Activated CD8-positive, alpha-beta T cell treated with anti-CD3 and anti-CD28 coated beads for 36 hours (primary cell): ENCODE measurements at places on chromosomes 3 and 15. TPM values are rescaled to one million over a fixed set of nuclear protein-coding genes. Genes with fewer than 3 reads are reported as not detected.
A peak's percentile ranks its signal among the peaks of the same experiment; 100 is the strongest.

DNA sequence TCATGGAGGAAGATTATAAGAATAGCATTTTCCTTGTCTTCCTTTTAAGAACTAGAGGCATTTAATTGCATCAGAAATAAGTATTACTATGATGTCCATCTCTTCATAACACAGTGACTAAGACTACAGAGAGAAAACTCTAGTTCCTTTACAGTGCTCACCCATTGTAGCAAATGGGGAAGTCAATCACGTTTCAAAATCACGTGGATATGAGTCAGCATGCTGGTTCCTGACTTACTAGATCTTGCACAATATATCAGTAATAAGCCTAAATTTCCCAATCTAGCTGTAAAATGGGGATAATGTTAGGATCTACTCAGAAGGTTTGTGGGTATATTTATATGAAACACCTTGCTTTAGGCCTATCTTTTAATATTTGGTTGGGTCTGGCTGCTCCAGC, 254.8 kb upstream of the EOMES start:
- no peak overlapping the region for H3K27ac ChIP-seq
- H3K4me1 ChIP-seq, result peaks cover 8% of the 10 kb centered on the region
- H3K36me3 ChIP-seq, result no peaks in the 10 kb centered on the region

DNA sequence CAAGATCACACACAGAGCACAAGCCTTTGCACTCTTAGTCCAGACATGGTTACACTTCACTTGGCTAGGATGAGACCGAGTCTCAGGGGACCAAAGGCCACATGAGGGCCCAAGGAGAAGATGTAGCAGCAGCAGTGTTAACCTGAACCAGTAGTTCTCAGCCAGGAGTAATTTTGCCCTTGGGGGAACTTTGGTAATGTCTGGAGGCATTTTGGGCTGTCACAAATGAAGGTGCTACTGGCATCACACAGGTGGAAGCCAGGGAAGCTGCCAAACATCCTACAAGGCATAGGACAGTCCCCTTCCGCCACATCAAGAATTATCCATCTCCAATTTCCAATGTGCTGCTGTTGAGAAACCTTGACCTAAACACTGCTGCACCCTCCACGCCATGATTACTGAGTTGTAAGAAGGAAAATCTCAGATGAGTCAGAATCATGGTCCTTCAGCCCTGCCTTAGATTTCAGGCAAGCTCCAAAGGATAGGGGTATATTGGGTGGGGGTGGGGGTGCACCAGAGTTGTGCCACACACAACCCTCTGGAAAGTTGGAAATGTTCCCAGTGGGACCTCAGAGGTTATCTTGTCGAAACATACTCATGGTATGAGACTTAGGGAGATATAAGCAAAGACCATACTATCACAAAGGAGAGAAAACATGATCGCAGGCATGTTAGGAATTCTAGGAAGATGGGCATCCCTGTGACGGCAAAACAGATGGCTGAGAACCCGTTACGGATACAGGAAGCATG, 36.2 kb downstream of the SEMA5B start:
- no peak for DNase-seq
- peaks cover 13% of the 10 kb centered on the region for H3K27me3 ChIP-seq
- no peaks in the 10 kb centered on the region for H3K4me1 ChIP-seq

DNA sequence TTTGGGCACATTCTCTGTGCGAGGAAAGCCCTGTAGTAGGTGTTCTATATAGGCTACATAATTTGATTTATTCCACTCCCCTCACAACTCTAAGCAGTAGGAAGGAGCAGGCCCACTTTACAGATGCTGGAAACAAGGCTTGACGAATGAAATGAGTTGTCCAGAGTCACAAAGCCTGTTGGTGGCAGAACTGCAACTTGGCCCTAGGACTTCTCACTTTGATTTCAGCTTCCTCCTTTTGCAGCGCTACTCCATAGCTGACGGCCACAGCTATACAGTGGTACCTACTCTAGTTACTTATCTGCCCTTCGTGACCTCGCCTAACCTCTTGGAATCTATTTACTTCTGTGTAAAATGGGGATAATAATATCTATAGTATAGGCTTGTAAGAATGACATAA, 2.5 kb upstream of the IRAK2 start:
- no peaks in the 10 kb centered on the region for H3K36me3 ChIP-seq
- no peak overlapping the region for H3K4me3 ChIP-seq
- DNase-seq, result no peak
- no peak overlapping the region for H3K27ac ChIP-seq

- H3K36me3 ChIP-seq, result no peaks in the 10 kb centered on the region
- no peak overlapping the region for H3K27ac ChIP-seq
- H3K4me1 ChIP-seq, result peaks cover 4% of the 10 kb centered on the region
Measured at GRCh38 chr3:107271787-107272387, 105.4 kb upstream of the CCDC54 start.

GRCh38 chr3:140573011-140573410, 104.9 kb upstream of the TRIM42 start:
- H3K4me1 ChIP-seq, result no peaks in the 10 kb centered on the region
- no peak overlapping the region for H3K27ac ChIP-seq
- H3K4me3 ChIP-seq, result no peak overlapping the region
- peaks cover 2% of the 10 kb centered on the region for H3K27me3 ChIP-seq
- H3K36me3 ChIP-seq, result no peaks in the 10 kb centered on the region

DNA sequence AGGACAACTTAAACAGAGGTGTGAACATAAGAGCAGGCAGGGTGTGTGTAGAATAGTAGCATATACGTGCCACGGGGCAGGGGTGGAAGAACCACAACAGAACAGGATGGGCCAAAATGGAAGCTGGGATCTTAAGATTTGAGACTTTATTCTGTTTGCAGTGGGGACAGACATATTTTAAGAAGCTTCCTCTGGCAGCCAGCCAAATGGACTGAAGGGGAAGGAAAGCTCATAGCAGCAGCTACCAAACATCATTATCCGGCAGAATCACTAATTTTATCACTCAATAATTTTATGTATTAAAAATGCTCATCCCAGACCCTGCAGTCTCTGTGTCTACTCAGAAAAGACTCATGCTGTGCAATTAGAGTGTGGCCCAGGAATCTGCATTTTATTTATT, 130.9 kb upstream of the CTDSPL start:
- H3K4me1 ChIP-seq, result no peaks in the 10 kb centered on the region
- no peak overlapping the region for H3K4me3 ChIP-seq
- H3K27ac ChIP-seq, result no peak overlapping the region
- DNase-seq, result no peak
- H3K27me3 ChIP-seq, result peaks cover 4% of the 10 kb centered on the region

MAP1A gene
- 0.78 TPM for total RNA-seq

CCDC9B gene
- total RNA-seq, result 1.4 TPM

DNA sequence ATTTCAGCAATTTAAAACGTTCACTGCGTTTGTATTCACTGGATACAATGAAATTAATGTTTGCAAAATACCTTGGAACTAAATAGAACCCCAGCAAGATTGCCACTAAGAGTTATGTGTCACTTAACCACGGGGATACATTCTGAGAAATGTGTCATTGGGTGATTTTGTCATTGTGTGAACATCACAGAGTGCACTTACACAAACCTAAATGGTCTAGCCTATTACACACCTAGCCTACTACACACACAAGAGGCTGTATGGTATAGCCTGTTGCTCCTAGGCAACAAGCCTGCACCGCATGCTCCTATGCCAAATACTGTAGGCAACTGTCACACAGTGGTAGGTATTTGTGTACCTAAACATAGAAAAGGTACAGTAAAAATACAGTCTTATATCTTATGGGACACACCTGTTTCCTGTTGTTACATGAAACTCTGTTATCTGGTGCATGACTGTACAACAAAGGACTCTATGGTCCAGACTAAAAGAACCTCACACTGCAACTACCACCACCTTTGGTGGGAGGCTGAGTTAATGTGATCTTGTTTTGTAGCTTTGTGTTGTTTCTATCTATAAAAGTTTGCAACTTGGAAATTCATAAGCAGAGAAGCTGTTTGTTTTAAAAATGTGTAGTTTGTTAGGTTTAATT, 92.2 kb upstream of the NTRK3 start:
- H3K27ac ChIP-seq, result no peak overlapping the region
- no peaks in the 10 kb centered on the region for H3K36me3 ChIP-seq
- DNase-seq, result no peak
- H3K27me3 ChIP-seq, result peaks cover 8% of the 10 kb centered on the region
- H3K4me1 ChIP-seq, result no peaks in the 10 kb centered on the region

- H3K27me3 ChIP-seq, result no peaks in the 10 kb centered on the region
- DNase-seq, result no peak
- H3K4me1 ChIP-seq, result no peaks in the 10 kb centered on the region
- no peak overlapping the region for H3K4me3 ChIP-seq
Measured at GRCh38 chr3:137335478-137335877, 377.7 kb downstream of the IL20RB start.

DNA sequence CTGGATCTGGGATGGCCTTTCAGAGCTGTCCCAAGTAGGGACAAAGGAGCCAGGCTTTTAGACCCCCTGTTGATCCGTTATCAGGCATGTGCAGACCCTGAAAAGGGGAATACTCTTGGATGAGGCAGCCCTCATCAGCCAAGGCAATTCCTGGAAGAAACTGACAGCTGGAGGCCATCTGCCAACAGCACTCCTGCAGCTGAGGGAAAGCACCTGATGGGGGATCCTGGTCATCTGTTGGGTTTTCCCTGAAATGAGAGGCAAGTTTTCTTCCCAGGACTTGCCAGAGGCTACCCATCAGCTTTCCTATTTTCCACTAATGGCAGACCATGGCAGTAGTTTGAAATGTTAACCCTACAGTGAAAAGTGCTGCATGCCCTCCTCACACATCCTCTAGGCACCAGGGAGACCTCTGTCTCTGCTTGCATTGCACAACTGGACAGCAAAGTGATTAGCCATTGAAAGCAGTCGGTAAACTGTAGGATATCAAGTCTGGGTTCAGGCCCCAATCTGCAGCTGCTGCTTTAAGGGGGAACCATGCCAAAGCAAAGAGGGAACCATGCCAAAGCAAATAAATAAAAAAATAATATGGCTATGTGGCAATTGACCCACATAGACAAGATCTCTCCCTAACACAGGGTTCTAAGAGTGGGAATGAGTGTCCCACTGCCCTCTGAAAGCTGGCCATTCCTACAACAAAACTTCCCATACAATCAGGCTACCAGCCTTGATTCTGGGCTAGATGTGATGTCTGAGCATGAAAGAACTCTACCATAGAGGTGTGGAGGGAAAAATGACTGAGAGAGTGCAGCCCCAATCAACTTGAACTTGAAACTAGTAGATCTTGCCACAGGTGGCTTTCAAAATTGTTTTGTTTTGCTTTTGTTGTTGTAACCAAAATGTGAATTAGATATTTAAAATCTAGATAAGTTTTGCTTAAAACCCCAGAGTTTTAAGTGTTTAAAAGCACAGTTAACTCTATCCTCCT, 232.0 kb upstream of the STT3B start:
- no peaks in the 10 kb centered on the region for H3K27me3 ChIP-seq
- H3K4me3 ChIP-seq, result no peak overlapping the region
- no peaks in the 10 kb centered on the region for H3K36me3 ChIP-seq

GRCh38 chr15:89680282-89680873, 1.2 kb upstream of the PLIN1 start:
- H3K4me1 ChIP-seq, result no peaks in the 10 kb centered on the region
- peaks cover 4% of the 10 kb centered on the region for H3K36me3 ChIP-seq
- H3K27me3 ChIP-seq, result no peaks in the 10 kb centered on the region
- DNase-seq, result no peak
- H3K4me3 ChIP-seq, result no peak overlapping the region

SLC22A14 gene
- total RNA-seq, result not detected

- no peak overlapping the region for H3K27ac ChIP-seq
- H3K27me3 ChIP-seq, result no peaks in the 10 kb centered on the region
- no peaks in the 10 kb centered on the region for H3K4me1 ChIP-seq
- DNase-seq, result no peak
- no peaks in the 10 kb centered on the region for H3K36me3 ChIP-seq
Measured at GRCh38 chr3:99324636-99325203, 313.7 kb upstream of the COL8A1 start.

GRCh38 chr3:36792342-36792741, 28.0 kb upstream of the DCLK3 start:
- no peaks in the 10 kb centered on the region for H3K4me1 ChIP-seq
- no peak overlapping the region for H3K4me3 ChIP-seq
- peak; percentile 34 for DNase-seq
- H3K36me3 ChIP-seq, result no peaks in the 10 kb centered on the region

ZMYND10 gene
- 1.5 TPM for total RNA-seq

- H3K27ac ChIP-seq, result no peak overlapping the region
- peaks cover 39% of the 10 kb centered on the region for H3K36me3 ChIP-seq
- no peaks in the 10 kb centered on the region for H3K4me1 ChIP-seq
- DNase-seq, result no peak
- no peak overlapping the region for H3K4me3 ChIP-seq
Measured at GRCh38 chr15:50302581-50302980, 37.1 kb upstream of the HDC start.
